Activated naive CD4-positive, alpha-beta T cell treated with anti-CD3 and anti-CD28 coated beads, Interleukin-2, amount 50 U/mL, for 72 hours (primary cell): ENCODE measurements at places on chromosomes 4 and X. TPM values are rescaled to one million over a fixed set of nuclear protein-coding genes. Genes with fewer than 3 reads are reported as not detected.

C4orf17 gene
- not detected for total RNA-seq

SATL1 gene
- total RNA-seq: not detected

GRCh38 chr4:111943796-111944203 is 201.5 kb upstream of the FAM241A start:
- DNase-seq: no peak

- DNase-seq: no peak
These were observed 1.3 kb upstream of the UBL4A start for GRCh38 chrX:154487518-154488290.

DNA sequence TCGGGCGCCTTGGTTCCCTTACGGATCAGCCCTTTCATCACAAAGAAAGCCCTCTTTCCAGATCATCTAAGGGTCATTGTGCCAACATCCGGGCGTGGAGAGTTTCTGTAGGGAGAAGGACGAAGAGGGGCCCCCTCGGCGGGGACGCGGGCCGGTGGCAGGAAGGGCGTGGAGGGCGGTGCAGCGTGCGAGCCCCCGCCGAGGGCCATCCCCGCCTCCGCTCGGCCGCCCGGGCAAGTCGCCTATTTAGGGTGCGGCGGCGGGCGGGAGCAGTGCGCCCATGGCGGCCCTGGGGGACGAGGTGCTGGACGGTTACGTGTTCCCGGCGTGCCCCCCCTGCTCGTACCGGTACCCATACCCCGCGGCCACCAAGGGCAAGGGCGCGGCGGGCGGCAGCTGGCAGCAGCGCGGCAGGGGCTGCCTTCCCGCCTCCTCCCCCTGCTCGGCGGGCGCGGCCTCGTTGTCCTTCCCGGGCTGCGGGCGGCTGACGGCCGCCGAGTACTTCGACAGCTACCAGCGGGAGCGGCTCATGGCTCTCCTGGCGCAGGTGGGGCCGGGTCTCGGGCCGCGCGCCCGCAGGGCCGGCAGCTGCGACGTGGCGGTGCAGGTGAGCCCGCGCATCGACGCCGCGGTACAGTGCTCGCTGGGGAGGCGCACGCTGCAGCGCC is at the start of gene ZAR1:
Gene ZAR1 (plus strand): TSS at position 241 of the 668 bp plus-strand sequence. CDS start 40 bp downstream, at position 281.
- DNase-seq: no peak

- DNase-seq: no peak
These were observed 7.0 kb downstream of the TNIP3 start for GRCh38 chr4:121156822-121157769.

DNA sequence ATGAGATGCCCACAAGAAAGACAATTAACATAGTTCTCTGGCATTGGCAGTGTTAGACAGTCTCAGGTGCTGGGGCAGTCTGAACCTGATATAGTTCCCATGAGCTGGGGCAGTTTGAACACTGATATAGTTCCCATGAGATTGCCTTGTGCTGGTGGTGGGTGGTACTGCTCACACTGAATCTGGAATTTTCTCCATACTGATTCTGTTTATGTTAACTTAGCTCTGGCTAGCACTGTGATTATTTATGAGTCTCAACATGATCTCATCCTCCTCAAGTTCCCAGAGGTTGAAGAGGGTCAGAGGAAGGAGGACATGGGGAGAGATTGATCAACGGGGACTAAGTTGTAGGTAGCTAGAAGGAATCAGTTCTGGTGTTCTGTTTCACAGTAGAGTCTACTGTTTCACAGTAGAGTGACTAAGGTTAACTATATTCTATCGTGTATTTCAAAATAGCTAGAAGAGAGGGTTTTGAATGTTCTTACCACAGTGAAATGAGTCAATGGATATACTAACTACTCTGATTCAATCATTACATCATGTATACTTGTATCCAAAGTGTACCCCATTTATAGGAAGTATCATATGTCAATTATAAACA is 379.9 kb downstream of the ADAM29 start:
- no peak for DNase-seq
